ENCODE measurements at places on chromosomes 13 and 19.

DNA sequence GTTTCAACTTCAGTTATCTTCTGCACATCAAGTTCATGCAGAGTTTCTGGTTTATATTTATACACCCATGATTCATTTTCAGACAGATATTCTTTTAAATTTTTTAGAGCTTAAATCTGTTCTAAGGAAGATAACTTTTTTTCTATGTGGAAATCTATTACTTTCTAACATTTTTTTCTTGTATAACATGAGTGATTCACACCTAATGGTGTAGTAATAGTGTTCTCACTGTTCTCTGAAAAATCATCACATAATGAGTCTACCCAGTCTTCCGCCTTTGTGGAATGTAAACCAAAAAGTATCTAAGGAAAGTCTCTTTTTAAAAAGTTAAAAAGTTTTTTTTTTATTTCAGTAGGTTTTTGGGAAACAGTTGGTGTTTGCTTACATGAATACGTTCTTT lies 70.8 kb downstream of the FNDC3A start:
- DNase-seq: no peak

DNA sequence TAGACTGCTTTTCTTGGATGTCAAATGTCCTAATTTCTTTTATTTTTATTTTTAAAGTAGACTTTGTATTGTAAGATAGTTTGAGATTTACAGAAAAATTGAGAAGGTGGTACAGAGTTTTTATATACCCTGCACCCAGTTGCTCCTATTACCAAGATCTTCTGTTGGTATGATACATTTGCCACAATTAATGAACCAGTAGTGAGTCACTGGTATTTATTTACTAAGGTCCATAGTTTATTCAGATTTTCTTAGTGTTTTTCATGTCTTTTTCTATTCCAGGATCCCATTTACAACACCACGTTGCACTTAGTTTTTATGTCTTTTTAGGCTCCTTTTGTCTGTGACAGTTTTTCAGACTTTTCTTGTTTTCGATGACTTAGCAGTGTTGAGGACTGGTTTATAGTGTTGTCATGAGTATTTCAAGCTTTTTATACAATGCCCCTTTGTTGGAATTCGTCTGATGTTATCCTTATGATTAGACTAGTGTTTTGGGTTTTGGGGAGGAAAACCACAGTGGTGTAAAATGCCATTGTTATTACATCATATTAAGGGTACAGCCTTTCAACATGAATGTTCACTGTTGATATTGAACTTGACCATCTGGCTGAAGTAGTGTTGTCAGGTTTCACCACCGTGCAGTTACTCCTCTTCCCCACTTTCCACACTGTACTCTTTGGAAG lies 35.9 kb downstream of the COG3 start:
- no peak for DNase-seq

GRCh38 chr19:53642381-53643099 lies 10.7 kb downstream of the DPRX start:
- no peak for DNase-seq

DNA sequence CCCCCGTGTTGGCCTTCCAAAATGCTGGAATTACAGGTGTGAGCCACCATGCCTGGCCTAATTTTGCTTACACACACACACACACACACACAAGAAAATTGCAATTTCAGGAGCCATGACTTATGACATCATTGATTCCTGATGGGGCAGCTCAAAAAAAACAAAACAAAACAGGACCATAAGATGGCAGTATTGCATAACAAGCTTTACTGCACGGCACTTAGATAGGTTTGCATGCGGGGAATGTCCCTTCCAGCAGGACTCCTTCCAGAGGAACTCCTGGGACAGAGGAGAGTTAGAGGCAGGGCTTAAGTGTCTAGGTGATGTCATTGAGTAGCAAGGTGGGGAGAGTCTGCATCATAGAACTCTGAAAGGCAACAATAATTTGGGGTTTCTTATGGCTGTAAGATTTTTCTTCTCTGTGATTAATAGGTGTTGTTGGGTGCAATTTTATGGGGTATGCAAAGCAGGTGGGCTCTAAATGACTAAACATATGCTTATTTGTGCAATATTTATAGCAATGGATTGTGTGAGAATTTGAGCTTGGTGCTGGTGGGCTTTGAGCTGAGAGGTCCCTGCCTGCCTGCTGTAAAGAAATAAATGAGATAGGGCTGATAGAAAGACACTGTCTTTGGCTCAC lies 9.0 kb upstream of the ACSBG2 start:
- no peak for DNase-seq

DNA sequence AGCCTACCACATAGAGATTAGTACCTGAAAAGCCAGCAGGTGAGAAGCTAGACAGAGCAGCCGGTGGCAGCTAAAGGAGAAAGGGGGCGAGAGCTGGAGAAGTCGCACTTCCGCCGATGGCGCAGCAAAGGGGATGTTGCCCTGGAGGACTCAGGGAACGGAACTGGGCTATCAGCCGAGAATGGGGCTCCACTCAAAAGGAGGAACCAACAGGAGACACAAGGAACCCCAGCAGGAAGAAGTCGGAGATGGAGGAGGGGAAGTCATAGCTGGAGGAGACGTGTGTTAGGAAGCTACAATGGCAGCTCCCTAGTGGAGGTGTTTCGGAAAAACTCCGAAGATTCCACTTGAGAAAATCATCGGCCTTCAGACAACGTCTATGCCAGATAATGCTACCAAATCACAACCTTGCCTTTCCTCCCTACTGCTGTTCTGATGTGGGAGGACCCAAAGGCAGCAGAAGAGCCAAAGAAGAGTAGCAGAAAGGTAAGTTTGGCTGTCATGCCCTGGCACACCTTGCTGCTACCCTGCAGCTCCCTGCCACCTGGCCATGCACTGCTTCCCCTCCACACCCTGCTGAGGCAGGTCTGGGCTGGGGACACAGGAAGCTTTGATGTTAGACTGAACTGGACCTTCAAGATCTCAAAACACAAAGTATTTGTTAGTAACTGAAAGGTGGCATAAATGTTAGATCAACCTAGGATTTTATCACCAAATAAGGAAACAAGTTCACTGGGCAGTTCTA lies 127.9 kb downstream of the DLEU7 start:
- no peak for DNase-seq

DNA sequence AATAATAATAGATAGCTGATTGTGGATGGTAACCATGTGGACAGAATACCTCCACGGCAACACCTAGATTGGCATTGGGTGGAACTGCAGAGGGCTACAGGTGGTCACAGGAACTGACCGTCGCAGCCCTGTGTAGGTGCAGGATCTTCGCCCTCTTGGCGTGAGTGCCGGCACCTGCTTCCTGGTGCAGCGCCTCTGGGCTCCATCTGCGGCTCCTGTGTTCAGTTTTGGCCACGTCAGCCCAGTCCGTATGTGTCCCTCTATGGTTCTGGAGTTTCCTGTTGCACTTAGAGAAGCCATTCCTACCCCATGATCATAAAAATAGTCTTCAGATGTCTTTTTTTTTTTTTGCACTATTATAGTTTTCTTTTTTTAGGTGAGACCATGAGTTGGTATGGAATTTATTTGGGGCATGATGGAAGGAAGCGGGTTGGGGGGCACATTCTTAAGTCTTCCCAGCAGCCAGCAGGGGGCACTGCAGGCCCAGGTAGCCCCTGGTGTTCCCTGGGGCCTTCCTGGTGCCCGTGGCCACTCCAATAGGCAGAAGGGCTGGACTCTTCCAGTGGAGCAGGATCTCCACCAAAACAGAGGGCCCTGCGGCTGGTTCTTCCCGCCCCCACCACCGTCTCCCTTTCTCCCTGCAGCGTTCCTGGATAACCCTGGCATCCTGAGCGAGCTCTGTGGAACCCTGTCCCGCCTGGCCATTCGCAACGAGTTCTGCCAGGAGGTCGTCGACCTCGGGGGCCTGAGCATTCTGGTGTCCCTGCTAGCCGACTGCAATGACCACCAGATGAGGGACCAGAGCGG lies 10.1 kb upstream of the SLC25A42 start:
- DNase-seq: no peak

GRCh38 chr13:108060111-108060510 lies 155.2 kb downstream of the LIG4 start:
- DNase-seq: no peak

GRCh38 chr19:9828551-9829063 lies 889 bp downstream of the UBL5 start:
- DNase-seq: no peak
